ENCODE measurements at places on chromosomes 12 and 14.

- DNase-seq = no peak
Observed at GRCh38 chr14:55302367-55303124, 31.3 kb downstream of the FBXO34 start.

- DNase-seq = no peak
Observed at GRCh38 chr12:91404441-91404840, 221.8 kb upstream of the DCN start.

- DNase-seq = no peak
Observed at GRCh38 chr12:38601949-38602348, 285.4 kb downstream of the ALG10B start.

GRCh38 chr12:55057481-55057880 is 37.7 kb downstream of the NEUROD4 start:
- peak; percentile 6 for DNase-seq

DNA sequence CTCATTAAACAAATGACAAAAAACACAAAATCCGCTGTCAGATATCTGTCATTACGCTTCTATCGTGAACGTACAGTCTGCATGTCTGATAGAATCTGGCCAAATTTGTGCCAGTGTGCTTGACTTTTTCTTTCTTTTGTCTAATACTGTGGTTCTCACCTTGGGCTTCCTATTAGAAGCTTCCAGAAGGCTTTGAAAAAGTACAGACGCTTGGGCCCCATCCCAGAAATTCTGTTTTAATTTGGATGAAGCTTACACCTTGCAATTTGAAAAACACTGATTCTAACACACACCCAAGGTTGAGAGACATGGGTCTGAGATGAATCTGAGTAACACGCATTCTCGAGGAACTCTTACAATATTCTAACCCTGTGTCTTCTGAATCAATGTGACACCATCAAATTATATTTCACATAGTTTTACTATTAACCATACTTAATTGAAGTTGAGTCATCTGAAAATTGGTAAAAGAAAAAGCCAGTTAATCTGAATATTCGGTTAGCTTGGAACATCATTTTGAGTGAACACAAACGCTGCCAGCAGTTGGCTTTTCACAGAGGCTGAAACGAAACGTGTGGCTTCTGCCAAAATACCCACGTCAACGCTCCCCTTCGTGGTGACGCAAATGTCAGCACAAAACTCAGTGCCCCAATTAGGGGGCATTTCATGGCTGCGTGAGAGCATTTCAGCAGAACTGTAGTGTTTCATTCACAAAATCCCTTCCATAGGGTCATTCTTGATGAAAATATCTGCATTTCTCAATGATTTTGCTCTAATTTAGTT is 420.5 kb downstream of the TMEM132D start:
- DNase-seq = no peak

- DNase-seq = peak; percentile 33
Observed at GRCh38 chr12:110790301-110790700, 47.6 kb upstream of the PPP1CC start.

Data from fibroblast of mammary gland (primary cell).